Left lobe of liver (tissue), 2 donors: ENCODE measurements at places on chromosomes 5 and 9. TPM values are rescaled to one million over a fixed set of nuclear protein-coding genes. Genes with fewer than 3 reads are reported as not detected.
A peak's percentile ranks its signal among the peaks of the same experiment; 100 is the strongest.

CFAP77 gene
- total RNA-seq: not detected

DNA sequence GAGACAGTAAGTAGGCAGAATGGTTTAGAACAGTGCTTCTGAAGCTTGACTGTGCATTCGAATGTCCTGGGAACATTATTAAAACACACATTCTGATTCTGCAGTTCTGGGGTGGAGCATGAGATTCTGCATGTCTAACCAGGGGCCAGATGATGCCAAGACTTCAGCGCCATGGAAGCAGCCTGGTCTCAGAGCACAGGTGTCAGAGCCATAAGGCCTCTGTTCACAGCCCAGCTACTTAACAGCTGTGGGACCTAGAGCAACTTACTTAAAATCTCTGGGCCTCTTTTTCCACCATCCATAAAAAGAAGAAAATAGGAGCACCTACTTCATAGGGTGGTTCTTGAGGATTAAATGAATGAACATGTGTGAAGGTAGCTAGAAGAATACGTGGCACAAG is 84.0 kb downstream of the GNAQ start:
- no peak for DNase-seq

GRCh38 chr9:85108746-85109145 is 439.2 kb downstream of the NTRK2 start:
- DNase-seq: no peak

GRCh38 chr5:170225326-170226128 is 7.3 kb upstream of the C5orf58 start:
- DNase-seq: peak; percentile 62

- DNase-seq: no peak
These were observed 207.7 kb upstream of the PRR16 start for GRCh38 chr5:120256376-120256775.

TRIM14 gene
- 37.2 TPM for total RNA-seq

DNA sequence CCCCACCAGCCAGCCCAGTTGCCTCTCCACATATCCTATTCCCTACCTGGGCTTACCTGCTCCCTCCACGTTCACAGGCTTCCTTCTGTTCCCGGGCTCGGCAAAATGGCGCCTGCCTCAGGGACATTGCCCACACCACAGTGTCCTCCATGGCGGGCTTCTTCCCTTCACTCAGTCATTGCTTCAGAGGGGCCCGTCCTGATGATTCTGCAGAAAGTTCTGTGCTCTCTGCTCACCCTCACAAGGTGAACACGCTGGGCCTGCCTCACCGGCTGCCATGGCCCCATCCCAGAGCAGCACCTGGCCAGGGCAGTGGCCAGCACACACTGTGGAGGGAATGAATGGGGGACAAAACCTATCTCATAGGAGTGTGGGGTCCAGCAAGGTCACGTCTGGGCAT is 313.0 kb downstream of the GADD45G start:
- peak; percentile 35 for DNase-seq

CNTNAP3 gene
- total RNA-seq: 0.58 TPM

KCNN2 gene
- total RNA-seq: 16.2 TPM

NUTM2F gene
- total RNA-seq: 0.08 TPM

DNA sequence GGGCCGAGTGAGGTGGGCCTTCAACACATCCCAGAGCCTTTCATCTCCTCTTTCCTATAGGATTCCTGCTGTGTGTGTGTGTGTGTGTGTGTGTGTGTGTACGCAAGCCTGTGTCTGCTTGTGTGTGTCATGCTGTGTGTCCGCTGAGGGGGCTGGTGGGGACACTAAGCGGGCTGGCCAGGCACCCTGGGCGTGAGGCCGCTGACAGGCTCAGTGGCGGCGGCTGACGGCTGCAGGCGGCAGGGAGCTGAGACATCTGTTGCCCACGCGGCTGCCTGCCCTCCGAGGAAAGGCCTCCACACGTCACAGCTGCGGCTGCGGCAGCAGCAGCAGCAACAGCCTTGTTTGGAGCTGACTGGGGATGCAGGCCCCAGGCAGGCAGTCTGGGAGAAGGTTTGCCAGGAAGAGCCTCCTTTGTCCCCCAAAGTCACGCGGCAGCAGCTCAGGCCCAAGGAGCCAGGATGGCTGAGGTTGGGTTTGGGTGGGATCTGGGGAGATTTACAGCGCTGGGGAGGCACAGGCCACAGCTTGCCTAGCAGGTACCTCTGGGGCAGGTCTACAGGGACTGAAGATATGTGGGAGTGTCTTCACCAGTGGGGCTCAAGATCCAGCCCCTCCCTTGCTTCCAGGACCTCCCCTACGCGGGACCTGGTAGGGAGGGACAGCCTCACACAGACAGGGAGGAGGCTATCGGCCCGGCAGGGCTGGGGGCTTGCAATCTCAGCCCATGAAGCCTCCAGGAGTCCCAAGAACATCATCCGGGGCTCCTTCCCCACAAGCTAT is 1.8 kb downstream of the PDLIM4 start:
- DNase-seq: peak; percentile 39

DNA sequence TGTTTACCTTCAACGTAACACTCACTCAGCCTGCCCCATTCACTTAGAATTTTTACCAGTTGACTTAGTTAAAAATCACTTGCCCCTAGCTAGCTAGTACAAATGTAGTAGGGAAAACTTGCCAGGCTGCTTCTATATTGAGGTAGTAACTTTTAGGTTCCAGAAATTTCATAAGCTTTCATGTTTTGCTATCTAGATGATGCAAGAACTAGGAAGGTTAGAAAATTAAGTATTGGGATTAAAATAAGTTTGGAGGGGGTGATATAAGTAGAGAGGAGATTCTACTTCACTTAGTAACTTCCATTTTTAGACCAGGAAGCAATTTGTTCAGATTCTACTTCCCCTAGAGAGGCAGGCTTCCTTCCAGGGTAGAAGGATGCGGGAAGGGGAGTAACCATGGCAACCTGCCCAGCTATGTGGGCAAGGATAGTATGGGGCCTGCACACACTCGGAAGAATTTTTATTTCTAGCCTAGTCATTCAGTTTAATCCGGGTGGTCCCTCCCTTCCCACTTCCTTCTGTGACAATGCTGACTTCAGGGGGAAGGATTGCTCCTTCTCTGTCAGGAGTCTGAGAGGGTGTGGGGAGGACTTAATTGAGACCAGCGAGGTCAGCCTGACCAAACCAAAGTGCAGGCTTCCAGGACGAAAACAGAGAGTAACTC is 4.2 kb downstream of the DAB2 start:
- peak; percentile 55 for DNase-seq

C9orf152 gene
- 3.0 TPM for total RNA-seq

SAXO1 gene
- not detected for total RNA-seq
